Esophagus mucosa (tissue), 1 donor: ENCODE measurements at places on chromosomes 11 and 22. TPM values are rescaled to one million over a fixed set of nuclear protein-coding genes. Genes with fewer than 3 reads are reported as not detected.

DNA sequence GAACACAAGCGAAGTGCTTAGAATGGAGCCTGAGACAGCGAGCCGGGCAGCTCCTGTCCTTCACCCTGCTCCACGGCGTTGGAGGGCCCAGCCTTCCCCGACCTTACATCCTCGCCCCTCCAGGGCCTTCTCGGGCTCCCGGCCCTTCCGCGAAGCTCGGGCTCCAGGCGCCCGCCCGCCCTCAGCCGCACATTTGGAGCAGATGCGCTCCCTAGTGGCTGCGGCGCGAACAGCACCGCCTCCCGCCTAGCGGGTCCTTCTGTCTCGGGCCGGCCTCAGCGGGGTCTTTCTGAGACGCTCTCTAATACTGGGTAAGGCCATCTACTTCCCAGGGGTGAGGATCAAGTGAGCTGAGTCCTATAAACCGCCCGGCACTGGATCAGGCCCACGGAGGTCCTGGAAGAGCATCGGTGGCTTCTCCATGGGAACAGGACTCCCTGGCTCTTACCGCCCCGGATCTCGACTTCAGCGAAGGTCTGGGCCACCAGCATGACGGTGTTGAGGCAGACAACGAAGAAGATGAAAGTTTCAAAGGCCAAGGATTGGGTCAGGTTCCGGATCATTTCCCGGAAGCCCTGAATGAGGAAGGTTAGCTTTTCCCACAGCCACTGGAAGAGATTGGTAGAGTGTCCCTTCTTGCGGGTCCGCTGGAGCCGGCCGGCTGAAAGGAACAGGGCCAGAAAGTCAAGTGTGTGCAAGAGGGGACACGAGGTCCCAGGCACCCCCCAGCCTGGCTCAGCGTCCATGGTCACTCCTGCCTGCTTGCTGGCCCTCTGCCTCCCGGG lies 3.7 kb downstream of the CATSPER1 start:
- peak; percentile 70 for ATAC-seq

- ATAC-seq: peak; percentile 72
These were observed 96.5 kb downstream of the NXPE2 start for GRCh38 chr11:114774599-114775361.

GRCh38 chr11:123481640-123482039 lies 51.6 kb downstream of the GRAMD1B start:
- ATAC-seq: no peak

The FOLH1 gene
- total RNA-seq: 3.2 TPM

The HMOX1 gene
- 27.8 TPM for total RNA-seq

The HEPN1 gene
- total RNA-seq: not detected

The APOL5 gene
- total RNA-seq: not detected
